ENCODE measurements at places on chromosomes 13 and 19.
A peak's percentile ranks its signal among the peaks of the same experiment; 100 is the strongest.

GRCh38 chr13:35501661-35502235 lies 25.3 kb upstream of the MAB21L1 start:
- no peak for DNase-seq

GRCh38 chr19:40745402-40745780 lies 4.9 kb downstream of the ACTMAP start:
- no peak for DNase-seq

- no peak for DNase-seq
Measured at GRCh38 chr13:41851351-41851750, 109.6 kb downstream of the VWA8 start.

DNA sequence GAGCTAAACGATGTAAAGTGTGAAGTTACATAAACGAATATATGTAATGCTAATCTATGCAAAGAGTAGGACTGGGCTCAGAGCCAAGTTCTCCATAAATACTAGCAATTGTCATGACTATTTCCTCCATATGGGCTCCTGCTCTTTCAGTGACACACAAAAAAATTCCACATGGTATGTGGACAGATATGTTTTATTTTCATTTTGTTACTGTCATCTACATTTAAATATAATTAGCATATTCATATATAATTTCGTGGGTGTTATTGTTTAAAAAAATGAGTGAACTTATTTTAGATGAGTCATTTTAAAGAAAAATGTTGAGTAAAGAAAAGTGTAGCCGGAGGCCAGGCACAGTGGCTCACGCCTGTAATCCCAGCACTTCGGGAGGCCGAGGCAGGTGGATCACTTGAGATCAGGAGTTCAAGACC lies 5.0 kb upstream of the IGSF23 start:
- DNase-seq = no peak

- no peak for DNase-seq
Measured at GRCh38 chr13:73922493-73923393, 211.5 kb downstream of the KLF12 start.

DNA sequence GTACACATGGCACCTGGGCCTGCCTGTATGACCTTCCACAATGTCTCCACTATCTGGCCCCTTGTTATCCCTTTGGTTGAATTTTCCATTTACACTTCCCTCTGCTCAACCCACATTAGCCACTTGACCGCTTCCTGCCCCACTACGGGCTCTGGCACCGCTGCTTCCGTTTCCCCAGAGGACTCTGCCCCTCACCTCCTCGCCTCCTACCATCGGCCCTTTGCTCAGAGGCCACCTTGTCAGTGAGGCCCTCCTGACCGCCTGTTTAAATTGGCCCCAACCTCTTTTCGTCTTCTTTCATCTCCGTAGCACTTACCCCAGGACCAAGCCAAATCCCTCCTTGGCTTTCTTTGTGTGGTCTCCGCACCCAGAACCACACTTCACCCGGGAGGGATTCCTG lies 47.4 kb downstream of the SOX1 start:
- DNase-seq = no peak

GRCh38 chr19:29299416-29300380 lies 86.7 kb upstream of the UQCRFS1 start:
- DNase-seq = peak; percentile 25

DNA sequence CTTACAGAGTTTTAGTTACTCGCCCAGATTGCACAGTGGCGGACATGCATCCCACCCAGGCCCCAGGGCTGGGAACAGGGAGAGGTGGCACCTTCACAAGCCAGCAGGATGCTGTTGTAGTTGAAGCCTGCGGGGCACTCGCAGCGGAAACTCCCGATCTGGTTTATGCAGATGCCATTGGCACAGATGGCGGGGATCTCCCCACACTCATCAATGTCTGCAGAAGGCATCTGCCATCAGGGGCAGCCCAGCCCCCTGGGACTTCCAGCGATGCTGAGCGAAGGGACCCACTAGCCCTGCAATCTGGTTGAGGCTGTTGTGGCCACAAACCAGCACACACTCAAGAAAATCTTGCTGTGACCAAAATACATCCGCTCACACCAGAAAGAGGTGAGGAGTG lies 44.6 kb downstream of the CCL25 start:
- no peak for DNase-seq

All from muscle of arm (tissue), 14 donors.